Left kidney (tissue), 8 donors: ENCODE measurements at places on chromosomes 11 and 22. TPM values are rescaled to one million over a fixed set of nuclear protein-coding genes. Genes with fewer than 3 reads are reported as not detected.

Gene OR5D13
- not detected for polyA plus RNA-seq

Gene GPHA2
- polyA plus RNA-seq, result 2.6 TPM

GRCh38 chr22:41140365-41140957 is 48.1 kb downstream of the EP300 start:
- no peak for DNase-seq

DNA sequence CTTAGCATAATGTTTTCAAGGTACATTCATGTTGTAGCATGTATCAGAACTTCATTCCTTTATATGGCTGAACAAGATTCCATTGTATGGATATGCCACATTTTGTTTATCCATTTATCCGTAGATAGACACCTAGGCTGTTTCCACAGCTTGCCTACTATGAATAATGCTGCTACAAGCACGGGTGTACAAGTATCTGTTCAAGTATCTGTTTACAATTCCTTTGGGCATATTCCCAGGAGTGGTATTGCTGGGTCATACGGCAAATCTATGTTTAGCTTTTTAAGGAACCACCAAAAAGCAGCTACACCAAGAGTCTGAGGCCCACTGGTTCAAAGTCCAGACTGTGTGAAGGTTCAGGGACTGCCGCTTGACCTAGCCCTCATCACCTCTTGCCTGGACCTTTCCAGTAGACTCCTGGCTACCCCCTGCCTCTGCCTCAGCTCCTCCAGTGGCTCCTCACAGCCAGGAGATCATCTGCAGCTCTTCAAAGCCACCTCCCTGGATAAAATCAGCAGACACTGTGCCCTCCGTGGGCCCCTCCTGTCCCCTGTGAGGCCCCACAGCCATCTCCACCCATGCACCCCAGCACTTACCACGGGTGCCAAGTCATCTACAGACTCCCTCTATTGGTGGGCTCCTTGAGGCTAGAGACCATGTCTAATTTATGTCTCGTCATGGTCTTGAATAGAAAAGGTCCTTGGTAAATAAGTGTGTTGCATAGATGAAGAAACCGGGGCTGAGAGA is 160.3 kb downstream of the MN1 start:
- DNase-seq, result no peak

GRCh38 chr11:75272391-75272790 is 31.8 kb downstream of the TPBGL start:
- no peak for DNase-seq

GRCh38 chr22:37627545-37627944 is 11.9 kb upstream of the SH3BP1 start:
- no peak for DNase-seq

DNA sequence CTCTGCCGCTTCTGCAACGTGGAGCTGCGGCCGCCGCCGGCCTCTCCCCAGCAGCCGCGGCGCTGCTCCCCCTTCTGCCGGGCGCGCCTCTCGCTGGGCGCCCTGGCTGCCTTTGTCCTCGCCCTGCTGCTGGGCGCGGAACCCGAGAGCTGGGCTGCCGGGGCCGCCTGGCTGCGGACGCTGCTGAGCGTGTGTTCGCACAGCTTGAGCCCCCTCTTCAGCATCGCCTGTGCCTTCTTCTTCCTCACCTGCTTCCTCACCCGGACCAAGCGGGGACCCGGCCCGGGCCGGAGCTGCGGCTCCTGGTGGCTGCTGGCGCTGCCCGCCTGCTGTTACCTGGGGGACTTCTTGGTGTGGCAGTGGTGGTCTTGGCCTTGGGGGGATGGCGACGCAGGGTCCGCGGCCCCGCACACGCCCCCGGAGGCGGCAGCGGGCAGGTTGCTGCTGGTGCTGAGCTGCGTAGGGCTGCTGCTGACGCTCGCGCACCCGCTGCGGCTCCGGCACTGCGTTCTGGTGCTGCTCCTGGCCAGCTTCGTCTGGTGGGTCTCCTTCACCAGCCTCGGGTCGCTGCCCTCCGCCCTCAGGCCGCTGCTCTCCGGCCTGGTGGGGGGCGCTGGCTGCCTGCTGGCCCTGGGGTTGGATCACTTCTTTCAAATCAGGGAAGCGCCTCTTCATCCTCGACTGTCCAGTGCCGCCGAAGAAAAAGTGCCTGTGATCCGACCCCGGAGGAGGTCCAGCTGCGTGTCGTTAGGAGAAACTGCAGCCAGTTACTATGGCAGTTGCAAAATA is 816 bp downstream of the PDE3B start:
- DNase-seq, result peak; percentile 42

Gene LRRC75B
- polyA plus RNA-seq, result 33.3 TPM

DNA sequence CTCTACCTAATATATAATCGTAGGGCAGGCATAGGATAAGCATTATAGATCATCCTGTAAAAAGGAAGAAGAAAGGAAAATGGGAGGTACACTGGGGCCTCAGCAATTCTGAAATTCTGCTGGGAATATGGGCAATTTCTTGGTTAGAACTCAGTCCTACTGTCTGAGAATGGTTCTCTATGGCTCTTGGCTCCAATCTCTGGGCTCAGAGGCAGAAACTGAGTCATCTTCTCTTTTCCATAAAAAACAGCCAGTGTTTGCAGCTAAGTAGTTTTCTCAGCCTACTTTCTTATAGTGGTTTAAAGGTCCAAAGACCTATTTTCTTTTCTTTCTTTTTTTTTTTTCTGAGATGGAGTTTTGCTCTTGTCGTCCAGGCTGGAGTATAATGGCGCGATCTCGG is 135.8 kb upstream of the ZBED5 start:
- no peak for DNase-seq

GRCh38 chr11:18798799-18799469 is 7.3 kb upstream of the PTPN5 start:
- no peak for DNase-seq

- no peak for DNase-seq
Measured at GRCh38 chr11:12122083-12122482, 11.7 kb downstream of the MICAL2 start.

Gene MMP8
- not detected for polyA plus RNA-seq

Gene OR10D3
- not detected for polyA plus RNA-seq

- no peak for DNase-seq
Measured at GRCh38 chr11:69461272-69461962, 20.0 kb upstream of the LINC01488 start.

DNA sequence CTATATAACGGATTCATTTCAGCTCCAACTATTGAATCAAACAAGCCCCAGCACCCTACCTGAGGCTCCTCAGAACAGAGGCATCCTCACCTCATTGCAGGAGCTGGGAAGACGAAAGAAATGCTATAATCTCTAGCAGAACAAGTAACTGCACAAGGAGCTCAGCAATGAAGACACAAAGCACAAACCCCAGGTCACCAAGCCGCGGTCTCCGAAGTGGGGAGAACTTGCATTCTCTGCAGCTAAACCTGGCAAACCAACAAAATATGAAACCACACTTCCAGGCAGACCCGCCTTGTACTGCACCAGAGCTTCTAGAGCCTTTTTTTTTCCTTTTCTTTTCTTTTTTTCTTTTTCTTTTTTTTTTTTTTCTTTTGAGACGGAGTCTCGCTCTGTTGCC is 21.8 kb upstream of the CD5 start:
- no peak for DNase-seq

- DNase-seq, result no peak
Measured at GRCh38 chr22:37905534-37906363, at the start of gene MICALL1. Gene MICALL1 (plus strand): TSS chr22:37906297. CDS start chr22:37906423, 126 bp downstream.

Gene ROBO3
- polyA plus RNA-seq, result 27.8 TPM

DNA sequence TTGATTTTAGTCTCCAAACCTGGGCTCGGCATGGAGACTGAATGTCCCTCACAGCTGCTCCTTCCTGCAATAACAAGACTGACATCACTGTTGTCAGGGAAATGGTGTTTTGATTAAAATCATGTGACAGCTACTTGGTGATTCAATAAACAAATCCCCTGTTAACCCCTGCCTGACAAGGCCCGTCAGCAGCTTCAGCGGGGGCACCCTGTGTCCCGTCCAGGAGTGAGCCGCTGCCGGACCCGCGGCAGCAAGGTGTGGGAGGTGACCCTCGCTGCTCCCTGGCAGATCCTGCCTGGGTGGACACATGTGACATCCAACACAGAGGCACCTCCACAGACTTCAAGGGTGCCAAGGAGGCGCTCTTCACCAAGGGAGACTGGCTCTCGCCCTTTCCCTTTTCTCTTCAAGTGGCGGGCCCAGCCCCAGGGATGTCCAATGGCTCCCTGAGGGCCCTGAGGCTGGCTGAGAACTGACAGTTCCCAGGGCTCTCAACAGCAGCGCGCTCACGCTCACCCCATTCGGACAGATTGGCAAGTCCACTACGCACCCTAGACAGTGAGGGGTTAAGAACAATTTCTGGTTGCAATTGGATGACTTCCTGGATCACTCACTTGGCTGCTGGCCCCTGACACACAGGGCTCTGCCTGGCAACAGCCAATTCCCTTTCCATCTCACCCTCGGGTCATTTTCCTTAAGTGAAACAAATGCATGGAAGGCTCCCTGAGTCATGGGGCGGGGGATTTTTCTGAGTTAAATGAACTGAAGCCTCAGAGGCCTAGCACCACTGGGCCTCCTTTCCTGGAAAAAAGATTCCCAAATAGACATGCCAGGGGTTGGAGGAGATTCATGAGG is 30.7 kb downstream of the PPP2R1B start:
- DNase-seq, result peak; percentile 91

GRCh38 chr11:13215149-13215548 is 62.4 kb upstream of the BMAL1 start:
- DNase-seq, result no peak

DNA sequence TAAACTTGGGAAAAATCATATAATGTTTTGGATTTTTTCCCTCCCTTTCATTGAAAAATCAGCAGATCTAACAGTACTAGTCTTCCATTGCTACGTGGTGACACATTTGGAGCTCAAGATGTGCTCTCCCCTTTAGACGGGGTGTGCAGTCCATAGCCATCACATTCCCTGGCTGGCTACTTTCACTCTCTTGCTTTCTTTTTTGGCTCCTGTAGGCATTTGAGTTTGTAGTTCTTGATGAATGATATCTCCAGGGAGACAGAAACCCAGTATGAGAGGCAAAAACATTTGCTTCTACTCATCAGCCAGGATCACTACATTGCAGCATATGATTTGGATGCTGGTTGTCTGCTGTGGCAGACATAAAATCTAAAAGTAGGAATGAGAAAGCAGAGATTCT is 12.1 kb downstream of the CCDC81 start:
- no peak for DNase-seq

GRCh38 chr11:87917111-87917510 is 258.1 kb downstream of the RAB38 start:
- DNase-seq, result no peak

- DNase-seq, result no peak
Measured at GRCh38 chr11:33761471-33761870, 12.8 kb downstream of the FBXO3 start.

DNA sequence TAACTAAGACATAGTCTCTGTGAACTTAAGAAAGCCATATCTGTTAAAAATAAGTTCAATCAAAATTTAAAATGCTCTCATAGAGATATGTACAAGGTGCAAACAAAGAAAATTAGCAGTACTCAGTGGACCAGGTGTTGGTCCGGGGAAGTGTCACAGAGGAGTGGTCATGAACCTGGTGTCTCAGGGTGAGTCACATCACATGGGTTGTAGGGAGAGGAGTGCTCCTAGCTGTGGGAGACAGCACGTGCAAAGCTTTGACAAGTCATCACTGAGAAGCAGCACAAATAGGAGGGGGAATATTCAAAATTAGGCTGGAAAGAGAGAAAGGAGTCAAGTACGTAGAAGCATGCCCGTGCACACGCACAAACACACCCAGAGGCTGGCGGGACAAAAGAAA is 438.1 kb downstream of the NTM start:
- no peak for DNase-seq

Gene KRTAP5-10
- polyA plus RNA-seq, result 0.53 TPM

Gene SLC17A6
- polyA plus RNA-seq, result not detected
